ENCODE measurements at places on chromosomes 6 and 20.
A peak's percentile ranks its signal among the peaks of the same experiment; 100 is the strongest.

DNA sequence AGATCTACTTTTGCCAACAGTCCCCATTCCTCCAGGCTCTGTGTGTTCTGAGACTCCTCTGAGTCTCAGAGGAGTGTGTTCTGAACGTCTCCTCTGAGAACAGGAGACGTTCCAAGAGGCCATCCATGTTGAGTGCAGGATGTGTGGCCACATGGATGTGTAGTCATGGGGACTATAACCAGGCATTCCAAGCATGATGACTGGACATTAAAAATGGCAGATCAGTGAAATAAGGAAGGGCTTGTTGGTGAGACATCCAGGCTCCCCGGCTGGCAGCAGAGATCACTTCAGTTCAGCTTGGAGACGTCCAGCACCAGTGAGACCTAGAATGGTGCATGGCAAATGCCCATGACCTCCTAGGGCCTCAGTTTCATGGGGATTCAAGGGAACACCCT is 34.3 kb upstream of the POU5F1 start:
- DNase-seq, result peak; percentile 28

DNA sequence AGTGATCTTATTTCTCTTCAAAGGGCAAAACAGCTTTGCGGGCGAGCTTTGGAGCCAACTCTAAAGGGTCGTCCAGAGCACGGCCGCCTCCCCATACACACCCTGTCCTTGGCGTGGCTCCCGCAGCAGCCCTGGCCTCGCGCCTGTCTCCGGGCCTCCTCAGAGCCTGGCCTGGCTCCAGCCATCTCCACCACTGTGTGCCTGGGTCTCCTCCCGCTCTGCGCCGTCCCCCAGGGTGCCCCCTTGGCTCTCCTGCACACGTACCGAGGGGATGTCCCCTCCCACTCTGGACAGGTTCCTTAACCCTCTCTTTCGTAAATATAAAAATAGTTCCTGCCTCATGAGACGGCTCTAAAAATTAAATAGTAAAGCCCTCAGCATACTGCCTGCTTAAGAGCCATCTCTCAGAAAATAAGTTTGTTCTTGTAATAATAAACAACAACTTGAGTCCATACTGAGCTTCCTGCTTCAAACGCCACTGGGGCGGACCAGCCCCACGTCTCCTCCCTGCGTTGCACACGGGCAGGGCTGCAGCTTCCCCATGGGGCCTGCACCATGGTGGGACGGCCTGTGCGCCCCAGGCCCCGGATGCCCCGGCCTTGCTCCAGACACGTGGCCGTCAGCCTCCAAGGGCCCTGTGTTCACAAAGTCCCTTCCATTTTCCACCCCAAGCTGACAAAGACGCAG is 226.2 kb downstream of the TTLL2 start:
- no peak for DNase-seq

- peak; percentile 79 for DNase-seq
Measured at GRCh38 chr6:81562169-81562568, 190.3 kb downstream of the TENT5A start.

GRCh38 chr6:147108259-147108910 is 95.8 kb upstream of the STXBP5 start:
- no peak for DNase-seq

- DNase-seq, result peak; percentile 54
Measured at GRCh38 chr6:235763-236360, 56.4 kb upstream of the DUSP22 start.

GRCh38 chr6:143759666-143760065 is 81.9 kb downstream of the PHACTR2 start:
- peak; percentile 60 for DNase-seq

- no peak for DNase-seq
Measured at GRCh38 chr20:24208652-24209051, 220.1 kb upstream of the GGTLC1 start.

- DNase-seq, result peak; percentile 2
Measured at GRCh38 chr6:55963301-55963700, 87.9 kb upstream of the BMP5 start.

DNA sequence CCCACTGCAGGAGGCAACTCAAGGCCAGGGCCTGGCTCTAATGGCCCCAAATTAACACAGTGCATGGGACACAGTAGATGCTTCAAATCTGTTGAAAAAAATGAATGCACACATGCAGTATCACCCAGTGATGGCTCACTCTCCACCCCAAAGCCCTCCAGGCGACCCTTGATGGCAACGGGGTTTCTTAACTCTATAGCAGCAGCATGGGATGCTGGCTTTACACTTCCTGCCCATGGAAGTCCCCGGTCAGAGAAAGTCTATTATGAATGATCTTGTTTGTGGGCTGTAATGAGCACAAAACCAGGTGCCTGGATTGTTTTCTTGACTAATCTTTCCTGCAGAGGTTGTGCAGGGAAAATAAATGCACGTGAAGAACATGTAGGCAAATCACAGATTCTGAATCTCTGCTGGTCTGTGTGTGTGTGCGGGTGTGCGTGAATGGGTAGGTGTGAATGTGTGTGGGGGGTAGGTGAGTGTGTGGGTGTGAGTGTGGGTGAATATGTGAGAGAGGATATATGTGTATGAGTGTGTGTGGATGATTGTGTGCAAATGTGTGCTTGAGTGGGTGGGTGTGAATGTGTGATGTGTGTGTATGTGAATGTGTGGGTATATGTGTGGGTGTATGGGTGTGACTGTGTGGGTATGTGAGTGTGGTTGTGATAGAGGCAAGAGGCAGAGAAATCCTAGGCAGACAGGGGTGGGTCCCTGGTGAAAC is 60.1 kb upstream of the MLN start:
- no peak for DNase-seq

GRCh38 chr6:96186094-96186493 is 170.3 kb downstream of the FUT9 start:
- DNase-seq, result no peak

- DNase-seq, result no peak
Measured at GRCh38 chr6:114550316-114550715, 207.5 kb upstream of the HS3ST5 start.

DNA sequence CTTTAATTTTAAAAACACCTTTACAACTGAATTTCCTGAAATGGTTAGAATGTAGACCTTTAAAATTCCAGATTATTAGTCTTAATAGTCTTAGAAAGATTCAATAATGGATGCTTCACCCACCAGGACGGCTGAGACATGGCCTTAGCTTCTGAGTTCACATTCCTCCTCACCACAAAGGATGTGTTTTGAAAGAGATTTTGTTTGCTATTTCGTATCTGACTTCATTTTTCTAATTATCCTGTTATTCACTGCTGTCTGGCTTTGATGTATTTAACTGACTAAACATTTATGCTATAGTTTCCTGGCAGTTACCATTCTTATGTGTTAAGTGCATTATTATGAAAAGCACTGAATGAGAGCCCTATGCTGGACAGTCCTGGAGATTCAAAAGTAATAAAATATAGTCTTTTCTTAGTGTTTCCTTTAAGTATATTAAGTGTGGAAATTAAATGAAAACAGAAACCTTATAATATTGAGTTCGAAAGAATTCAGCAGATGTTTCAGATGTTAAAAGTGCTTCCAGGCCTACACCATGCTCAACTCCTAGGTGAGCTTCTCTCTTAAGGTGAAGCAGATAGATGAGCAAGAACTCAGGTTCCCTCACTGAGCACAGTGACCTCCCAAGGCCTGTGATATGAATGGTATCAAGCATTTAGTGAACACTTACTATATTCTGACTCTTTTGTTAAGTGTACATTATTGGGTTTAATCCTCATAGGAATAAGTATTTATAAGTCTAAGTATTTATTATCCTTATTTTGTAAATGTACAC is 40.3 kb downstream of the MAP3K4 start:
- peak; percentile 76 for DNase-seq

DNA sequence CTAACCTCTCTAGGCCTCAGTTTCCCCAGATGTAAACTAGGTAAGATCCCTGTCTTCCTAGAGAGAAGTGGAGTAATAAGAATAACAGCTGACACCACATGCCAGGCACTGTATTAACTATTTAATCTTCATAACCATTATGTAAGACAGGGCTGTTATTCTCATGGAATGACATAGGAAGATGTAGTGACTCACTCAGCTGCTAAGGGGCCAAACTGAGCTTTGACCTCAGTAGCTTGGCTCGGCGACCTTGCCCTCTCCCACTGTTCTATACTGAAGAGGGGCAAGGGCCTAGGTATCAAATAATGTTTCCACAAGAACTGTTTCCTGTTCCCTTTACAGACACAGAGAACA is 2.9 kb upstream of the MDGA1 start:
- no peak for DNase-seq

GRCh38 chr6:24778121-24778520 is 3.4 kb downstream of the GMNN start:
- no peak for DNase-seq

GRCh38 chr6:150091476-150091875 is 22.6 kb upstream of the ULBP3 start:
- no peak for DNase-seq

DNA sequence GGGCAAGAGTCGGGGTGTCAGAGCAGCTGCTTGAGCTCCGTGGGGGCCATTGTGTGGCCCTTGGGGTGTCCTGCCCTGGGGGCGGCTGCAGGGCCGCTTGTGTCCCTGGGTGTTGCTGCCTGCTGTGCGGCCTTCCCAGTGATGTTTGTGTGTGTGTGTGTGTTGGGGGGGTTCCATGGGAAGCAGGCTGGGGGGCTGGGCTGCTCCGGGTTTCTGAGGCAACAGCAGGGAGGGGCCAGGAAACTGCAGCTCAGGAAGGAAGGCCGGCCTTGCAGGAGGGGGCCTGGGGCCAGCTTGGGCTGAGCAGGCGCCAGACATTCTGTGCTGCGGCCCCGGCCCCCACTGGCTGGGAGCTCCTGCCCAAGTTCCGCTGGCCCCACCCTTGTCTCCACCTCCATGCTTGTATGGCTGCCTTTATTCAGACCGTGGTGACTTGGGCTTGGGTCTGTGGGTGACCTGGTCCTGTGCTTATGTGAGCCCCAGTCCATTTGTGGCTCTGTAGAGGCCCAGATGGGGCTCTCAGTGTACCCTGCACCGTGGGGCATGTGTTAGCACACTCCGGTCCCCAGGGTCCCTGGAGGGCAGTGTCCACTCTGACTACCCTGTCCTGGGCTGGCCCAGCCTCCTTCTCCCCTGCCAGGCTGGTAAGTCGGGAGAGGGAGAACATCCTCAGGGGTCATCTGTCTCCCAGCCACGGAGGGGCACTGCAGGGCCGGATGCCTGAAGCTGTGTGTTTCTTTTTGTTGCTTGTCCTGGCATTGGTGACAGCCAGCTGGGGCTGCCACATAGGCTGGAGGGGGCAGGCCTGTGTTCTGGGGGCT is 4.6 kb upstream of the SOX18 start:
- no peak for DNase-seq

GRCh38 chr20:59482351-59483187 is 121.8 kb upstream of the PHACTR3 start:
- no peak for DNase-seq

DNA sequence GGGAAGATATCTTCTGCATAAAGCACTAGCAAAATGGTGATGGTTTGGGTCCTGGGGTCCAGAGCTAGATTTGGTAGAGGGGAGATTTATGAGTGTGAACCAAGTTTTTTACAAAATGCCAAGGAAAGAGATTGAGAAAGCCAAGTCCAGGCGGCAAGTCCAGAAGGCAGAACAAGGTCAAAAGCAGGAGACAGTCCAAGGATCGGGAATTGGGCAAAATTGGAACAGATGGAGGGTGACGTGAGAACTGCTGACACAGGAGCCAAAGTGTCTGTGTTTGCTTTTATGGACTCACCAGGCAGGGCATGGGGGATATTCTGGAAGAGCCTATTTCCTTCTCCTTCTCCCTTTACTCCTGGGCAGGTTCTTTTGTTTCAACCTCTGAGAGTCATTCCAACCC is 4.1 kb downstream of the NHLRC1 start:
- peak; percentile 23 for DNase-seq

- DNase-seq, result no peak
Measured at GRCh38 chr6:144149558-144149893, 791 bp upstream of the STX11 start.

DNA sequence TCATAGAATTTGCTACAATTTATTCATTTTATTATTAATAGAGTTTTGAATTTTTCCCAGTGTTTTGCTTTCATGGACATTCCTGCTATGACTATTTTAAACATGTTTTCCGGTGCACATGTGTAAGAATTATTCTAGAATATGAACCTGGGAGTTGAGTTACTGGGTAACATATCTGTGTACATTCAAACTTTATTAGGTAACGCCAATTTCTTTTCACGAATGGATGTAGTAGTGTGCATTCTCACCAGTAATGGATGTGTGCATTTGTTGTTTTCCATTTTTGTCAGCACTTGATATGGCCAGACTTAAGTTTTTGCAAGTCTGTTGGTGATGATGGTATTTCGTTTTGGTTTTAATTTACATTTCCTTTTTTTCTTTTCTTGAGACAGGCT is 118.8 kb downstream of the CDKAL1 start:
- no peak for DNase-seq

- DNase-seq, result peak; percentile 64
Measured at GRCh38 chr6:111263837-111264236, 176.5 kb downstream of the SLC16A10 start.

DNA sequence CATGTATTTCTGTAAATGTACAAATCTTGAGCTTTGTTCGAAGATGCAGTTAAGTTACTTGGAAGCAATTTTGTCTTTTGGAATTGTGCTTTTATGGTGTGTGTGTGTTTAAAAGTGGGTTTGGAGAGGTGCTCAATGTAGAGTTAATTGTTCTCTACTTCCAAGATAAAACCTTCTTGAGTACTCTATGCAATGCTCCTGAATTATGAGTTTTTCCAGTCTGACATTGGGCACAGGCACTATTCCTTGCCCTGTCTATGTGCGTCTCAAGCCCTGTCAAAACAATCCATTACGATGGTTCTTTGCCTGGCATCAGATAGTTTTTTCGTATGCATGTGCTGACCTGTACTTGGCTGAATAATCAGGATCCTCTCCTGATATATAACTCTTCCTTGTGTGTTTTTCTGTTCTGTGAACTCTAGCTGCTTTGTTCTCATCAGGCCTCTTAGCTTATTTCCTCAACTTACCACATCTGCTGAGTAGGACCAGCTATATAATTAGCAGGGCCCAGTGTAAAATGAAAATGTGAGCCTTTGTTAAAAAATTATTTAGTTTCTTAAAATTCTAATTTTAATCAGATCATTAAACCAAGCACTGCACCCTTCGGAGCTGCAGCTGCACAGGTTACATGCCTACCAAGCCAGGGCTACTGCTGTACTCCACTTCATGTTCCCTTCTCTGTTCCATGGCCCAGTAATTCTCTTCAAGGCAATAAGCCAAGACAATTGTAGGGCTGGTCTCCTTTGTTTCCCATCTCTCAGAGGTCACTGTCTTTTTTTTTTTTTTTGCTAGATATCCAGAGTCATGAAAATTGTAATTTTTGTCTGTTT is 160.1 kb downstream of the ZFAND3 start:
- no peak for DNase-seq

DNA sequence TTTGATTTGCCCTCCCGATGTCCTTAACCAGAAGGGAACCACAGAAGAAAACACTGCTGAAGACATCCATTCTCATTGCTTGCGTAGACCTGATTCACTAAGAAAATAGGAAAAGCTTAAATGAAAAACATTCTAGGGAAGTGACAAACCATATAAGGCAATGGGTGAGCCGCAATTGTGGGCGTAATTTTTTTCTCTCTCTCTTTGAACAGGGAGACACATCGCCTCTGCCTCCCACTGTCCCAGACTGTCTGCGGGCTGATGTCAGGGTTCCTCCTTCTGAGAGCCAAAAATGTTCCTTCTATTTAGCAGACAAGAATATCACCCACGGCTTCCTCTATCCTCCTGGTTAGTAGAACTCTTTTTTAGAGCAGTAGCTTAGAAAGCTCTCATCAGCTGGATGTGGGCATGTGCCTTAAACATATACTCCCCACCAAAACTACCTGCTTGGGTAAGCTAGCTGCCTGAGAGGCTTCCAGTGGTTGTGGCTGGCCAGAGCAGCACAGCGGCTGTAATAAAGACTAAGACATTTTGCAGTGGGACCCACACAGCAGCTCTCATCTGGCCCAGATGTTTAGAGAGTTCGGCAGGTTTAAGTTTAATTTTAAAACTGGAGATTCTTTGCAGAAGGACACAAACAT is 22.7 kb upstream of the CTAGE9 start:
- peak; percentile 77 for DNase-seq

Data from AG10803 (cell line).